Activated CD4-positive, alpha-beta T cell treated with anti-CD3 and anti-CD28 coated beads, Interleukin-2, amount 50 U/mL, for 4 hours (primary cell): ENCODE measurements at places on chromosomes 5 and 9.

GRCh38 chr9:75451045-75451444 lies 362.7 kb downstream of the OSTF1 start:
- no peak for DNase-seq

DNA sequence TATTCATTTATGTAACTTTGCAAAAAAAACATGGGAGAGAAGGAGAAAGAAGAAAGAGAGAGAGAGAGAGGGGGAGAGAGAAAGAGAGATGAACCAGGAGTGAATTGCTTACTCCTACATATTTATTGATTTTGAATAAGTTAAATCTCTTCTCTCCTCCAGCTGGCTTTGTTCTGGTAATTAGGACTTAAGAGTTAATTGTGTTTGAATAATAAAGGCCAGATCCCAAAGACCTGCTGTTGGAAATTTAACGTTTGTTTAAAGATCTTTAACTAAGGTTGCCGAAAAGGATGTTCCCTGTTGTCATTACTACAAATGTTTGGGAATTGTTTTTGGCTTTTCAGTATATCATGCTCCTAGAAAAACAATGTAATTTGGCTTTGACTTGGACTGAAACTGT lies 473.0 kb downstream of the TUSC1 start:
- DNase-seq, result no peak

DNA sequence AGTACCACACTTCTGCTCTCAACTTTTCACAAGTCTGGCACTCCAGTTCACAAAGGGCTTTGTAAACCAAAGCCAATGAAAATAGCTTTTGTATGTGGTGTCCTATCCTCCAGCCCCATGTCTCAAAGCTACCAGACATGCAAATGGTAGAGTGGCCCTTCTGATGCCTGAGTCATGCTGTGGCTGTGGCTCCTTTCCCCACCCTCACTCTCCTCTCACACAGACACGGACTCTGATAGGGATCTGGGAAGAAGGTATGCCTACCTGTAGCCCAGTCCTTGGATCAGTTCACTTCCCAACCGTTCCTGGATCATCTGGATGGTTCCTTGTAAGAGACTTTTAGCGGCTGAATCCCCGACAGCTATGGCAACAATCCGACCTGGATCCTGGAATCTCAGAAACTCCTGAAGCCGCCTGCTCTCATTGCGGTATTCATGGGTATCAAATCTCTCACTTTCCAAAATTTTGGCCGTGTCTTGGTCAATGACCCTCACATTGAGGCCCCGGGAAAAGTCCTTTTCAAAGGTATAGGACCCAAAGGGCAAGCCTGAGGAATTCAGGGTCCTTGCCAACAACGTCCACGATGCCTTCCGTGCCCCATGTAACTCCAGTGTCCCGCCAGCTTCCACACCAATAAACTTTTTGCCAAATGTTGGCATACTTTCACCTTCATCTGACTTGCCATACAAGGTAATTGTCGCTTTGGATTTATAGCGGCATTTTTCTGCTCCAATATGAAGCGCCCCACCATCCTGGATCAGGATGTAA lies 23.4 kb downstream of the CEMIP2 start:
- DNase-seq, result no peak

DNA sequence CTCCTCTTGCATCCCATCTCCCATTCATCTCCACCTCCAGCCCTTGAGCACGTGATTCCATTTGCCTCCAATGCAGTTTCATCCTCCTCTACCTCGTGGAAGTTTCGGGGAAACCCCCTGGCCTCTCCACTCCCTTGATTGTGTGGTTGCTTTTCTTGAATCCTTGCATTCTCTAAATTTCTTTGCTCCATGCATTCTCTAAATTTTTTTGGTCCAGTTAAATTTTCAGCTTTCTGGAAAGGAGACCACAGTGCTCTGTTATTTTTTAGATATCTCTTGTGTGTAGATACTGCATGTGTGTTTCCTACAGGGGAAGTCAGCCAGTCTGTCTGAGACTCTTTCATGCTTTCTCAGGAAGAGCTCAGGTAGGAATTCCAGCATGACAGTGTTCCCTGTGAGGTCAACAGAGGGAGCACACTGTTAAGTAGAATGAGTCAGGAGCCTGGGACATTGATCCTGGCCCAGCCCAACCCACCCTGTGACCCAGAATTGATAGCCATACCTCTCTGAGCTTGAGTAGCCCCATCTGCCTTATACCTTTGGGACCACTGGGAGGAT lies 52.8 kb downstream of the AMBP start:
- DNase-seq, result no peak

- DNase-seq, result no peak
These were observed 21.9 kb upstream of the DUSP1 start for GRCh38 chr5:172792701-172793570.

- DNase-seq, result no peak
These were observed 1080.5 kb upstream of the DMAC1 start for GRCh38 chr9:8880060-8880459.

DNA sequence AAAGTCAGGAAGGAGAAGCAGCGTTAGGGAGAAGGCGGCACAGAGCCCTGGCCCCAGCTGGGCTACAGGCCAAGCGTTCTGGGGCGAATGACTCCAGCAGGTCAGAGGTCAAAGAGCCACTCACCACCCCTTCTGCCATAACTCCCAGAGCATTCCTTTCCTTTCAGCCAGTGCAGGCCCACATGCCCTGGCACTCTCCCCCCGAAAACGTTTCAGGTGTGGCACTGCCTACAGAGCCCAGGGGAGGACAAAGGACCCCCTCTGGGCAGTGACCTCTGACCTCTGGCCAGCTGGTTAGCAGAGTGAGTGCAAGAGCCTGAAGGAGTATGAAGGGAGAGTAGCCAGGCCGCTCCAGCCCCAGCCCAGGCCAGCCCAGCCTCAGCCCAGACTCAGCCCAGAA lies 4.9 kb downstream of the ABCA2 start:
- no peak for DNase-seq

GRCh38 chr9:130078547-130078946 lies 24.8 kb downstream of the GPR107 start:
- no peak for DNase-seq

DNA sequence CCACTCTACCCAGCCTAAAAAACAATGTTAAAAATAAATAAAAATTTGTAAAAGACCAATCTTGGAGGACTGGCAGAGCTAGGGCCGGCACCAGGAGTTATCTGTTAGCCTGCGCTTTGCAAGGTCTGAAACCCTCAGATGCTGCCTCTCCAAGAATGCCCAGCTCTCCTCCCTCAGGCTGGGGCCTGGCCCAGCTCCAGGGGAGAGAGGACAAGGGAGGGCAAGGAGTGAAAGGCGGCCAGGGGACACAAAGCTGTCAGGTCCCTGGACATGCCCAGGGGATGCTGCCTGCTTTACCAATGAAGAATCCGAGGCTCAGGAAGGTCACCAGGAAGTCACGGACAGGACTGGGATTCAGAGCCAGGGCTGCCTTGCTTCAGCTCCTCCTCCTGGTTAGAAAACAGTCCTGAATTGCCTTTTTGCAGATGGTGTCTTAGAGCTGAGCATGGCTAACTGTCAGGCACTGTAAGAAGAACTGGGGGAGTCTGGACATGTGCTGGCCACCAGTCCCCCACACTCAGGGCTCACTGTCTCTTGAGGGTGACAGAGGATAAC lies 5.5 kb upstream of the N4BP3 start:
- DNase-seq, result no peak

GRCh38 chr5:15585128-15585527 lies 85.1 kb downstream of the FBXL7 start:
- DNase-seq, result no peak

GRCh38 chr5:157516626-157517325 lies 56.8 kb downstream of the NIPAL4 start:
- DNase-seq, result no peak

DNA sequence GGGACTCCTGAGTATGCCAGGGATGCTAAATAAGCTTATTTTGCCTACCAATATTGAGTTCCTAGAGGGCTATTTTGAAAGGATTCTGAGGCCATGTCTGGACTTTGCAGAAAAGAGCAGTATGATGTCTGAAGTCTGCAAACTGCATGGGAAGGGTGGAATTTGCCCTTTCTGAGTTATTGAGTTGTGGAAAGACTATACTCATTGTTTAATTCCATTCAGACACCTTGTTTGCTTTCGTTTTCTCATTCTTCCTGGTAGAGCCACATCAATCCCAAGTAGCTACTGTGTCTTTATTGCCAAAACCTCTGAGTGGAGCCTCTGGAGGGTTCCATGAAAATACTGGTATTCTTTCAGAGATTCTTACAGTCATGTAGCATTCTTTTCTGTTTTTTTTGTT lies 50.9 kb upstream of the PPP1R2B start:
- DNase-seq, result no peak

GRCh38 chr5:151578326-151579025 lies 12.7 kb downstream of the FAT2 start:
- DNase-seq, result no peak

GRCh38 chr9:104860263-104860662 lies 67.7 kb downstream of the ABCA1 start:
- DNase-seq, result no peak

DNA sequence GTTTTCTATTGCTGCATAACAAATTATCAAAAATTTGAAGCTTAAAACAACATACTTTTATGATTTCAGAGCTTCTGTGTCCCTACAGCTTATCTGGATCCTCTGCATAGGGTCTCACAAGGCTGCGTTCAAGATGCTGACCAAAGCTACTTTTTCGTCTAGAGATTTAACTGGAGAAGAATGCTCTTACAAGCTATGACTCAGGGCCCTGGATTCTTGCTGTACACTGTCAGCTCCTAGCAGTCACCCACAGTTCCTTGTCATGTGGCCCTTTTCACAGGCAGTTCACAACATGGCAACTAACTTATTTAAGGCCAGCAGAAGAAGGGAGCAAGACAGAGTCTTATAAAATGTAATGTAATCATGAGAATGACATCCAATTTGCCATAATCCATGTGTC lies 70.8 kb upstream of the FAM174A start:
- DNase-seq, result no peak

- no peak for DNase-seq
These were observed 43.9 kb upstream of the EGFL7 start for GRCh38 chr9:136618580-136619547.

DNA sequence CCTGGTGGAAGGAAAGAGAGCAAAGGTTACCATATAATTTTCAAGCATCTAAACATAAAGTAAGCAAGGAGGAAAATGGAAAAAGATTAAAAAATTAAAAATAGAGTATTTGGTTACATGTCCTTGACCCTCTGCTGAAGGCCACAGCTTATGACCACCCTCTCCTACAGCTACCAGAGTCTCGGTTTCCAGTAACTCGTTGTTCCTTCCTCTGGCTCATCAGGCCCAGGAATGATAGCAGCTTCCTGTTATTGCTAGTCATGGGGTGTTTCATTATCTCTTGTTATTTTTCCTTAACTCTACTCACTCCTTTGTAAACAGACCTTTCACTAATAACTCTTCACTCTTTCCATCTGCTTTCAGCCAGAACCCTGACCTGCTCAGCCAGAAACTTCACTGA lies 102.2 kb downstream of the YTHDC2 start:
- DNase-seq, result no peak

- no peak for DNase-seq
These were observed 10.1 kb upstream of the NRARP start for GRCh38 chr9:137311986-137312851.

GRCh38 chr5:171904886-171905285 lies 101.6 kb downstream of the FBXW11 start:
- DNase-seq, result no peak
